Head of caudate nucleus (tissue), 42 donors: ENCODE measurements at places on chromosomes 5 and 9.

GRCh38 chr5:93117751-93118531 lies 463.1 kb downstream of the NR2F1-AS1 start:
- DNase-seq = no peak

GRCh38 chr9:105245891-105246161 lies 1.4 kb downstream of the SLC44A1 start:
- no peak for DNase-seq

DNA sequence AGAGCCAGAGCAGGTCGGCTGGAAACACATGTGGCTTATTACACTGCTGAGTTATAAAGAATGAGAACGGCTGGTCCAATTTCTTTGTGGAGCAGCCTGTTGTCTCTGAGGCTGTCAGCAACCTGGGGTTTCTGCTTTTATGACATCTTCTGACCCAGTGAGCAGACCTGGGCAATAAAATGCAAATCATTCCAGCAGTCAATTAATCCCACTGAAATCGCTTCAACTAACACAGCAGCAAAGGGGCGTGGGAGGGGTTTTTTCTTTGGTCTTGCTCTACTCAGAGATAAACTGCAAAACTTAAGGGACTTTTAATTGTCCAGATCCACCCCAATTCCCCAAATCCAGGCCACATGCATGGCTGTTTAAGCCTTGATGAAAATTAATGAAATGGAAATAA lies 215.7 kb downstream of the SLIT3 start:
- no peak for DNase-seq

GRCh38 chr5:72648480-72648879 lies 141.3 kb upstream of the ZNF366 start:
- no peak for DNase-seq

DNA sequence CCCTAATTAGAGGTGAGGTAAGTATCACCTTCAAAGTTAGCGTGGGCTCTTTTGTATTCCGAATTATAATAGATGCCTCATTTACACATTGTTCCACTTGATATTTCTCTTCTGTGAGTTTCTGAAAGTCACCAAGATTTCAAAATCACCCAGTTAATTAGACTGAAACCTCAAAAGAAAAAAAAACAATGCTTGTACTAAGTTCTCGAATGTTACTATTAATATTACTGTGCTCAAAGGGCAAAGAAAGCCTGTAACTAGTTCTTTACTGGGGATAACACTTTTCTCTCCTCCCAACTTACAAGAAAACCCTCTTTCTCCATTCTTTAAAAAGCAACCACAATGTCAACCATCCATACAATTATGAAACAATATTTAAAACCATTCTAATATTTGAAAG lies 98.5 kb downstream of the STRBP start:
- no peak for DNase-seq

- no peak for DNase-seq
Measured at GRCh38 chr9:79657891-79658290, 86.1 kb downstream of the TLE4 start.

GRCh38 chr9:108476574-108476973 lies 379.2 kb downstream of the ACTL7B start:
- DNase-seq = no peak

- no peak for DNase-seq
Measured at GRCh38 chr9:20552874-20553557, 69.3 kb downstream of the MLLT3 start.

- DNase-seq = peak; percentile 91
Measured at GRCh38 chr5:170315154-170315553, 17.6 kb upstream of the LCP2 start.

GRCh38 chr9:115104908-115105307 lies 13.0 kb downstream of the TNC start:
- no peak for DNase-seq

GRCh38 chr5:150763023-150763769 lies 4.4 kb upstream of the DCTN4 start:
- DNase-seq = no peak

DNA sequence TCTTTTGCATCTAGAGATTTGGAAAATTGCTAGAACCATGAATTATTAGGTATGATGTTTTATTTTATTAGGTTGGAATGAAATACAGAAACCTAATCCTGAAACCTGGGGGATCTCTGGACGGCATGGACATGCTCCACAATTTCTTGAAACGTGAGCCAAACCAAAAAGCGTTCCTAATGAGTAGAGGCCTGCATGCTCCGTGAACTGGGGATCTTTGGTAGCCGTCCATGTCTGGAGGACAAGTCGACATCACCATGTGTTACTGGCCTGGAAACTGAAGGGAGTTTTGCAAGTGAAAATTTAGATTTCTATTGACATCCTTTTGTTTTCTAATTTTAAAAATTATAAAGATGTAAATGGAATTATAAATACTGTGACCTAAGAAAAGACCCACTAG lies 100.7 kb downstream of the NLN start:
- no peak for DNase-seq

- DNase-seq = no peak
Measured at GRCh38 chr5:158301186-158301585, 442.2 kb upstream of the CLINT1 start.

DNA sequence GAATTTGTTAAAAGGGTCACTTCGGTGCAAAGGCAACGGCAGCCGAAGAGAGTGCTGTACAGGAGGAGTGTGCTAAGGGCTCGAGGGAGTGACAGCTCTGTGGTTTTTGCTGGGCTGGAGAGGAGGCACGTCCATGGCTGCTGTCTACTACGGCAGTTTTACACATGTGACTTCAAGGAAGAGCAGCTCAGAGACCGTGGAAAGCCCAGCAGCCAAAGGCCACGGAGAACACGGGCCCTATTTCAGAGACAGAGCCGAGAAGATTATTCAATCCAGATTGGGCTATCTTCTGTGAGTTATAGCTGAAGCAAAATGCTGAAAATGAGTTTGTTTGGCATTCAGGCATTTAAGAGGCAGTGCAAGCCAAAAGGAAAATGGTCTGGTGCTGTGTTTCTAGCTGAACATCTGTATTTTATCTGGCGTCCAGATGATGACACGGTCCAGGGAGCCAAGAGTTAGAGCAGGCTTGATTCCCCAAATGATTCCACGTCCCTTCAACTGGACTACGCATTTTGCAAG lies 96.4 kb downstream of the RFK start:
- DNase-seq = no peak

GRCh38 chr5:100270023-100270771 lies 265.0 kb upstream of the FAM174A start:
- DNase-seq = no peak

GRCh38 chr9:70428781-70429180 lies 14.3 kb upstream of the KLF9 start:
- no peak for DNase-seq

- no peak for DNase-seq
Measured at GRCh38 chr5:6744841-6745705, 31.8 kb downstream of the TENT4A start.

DNA sequence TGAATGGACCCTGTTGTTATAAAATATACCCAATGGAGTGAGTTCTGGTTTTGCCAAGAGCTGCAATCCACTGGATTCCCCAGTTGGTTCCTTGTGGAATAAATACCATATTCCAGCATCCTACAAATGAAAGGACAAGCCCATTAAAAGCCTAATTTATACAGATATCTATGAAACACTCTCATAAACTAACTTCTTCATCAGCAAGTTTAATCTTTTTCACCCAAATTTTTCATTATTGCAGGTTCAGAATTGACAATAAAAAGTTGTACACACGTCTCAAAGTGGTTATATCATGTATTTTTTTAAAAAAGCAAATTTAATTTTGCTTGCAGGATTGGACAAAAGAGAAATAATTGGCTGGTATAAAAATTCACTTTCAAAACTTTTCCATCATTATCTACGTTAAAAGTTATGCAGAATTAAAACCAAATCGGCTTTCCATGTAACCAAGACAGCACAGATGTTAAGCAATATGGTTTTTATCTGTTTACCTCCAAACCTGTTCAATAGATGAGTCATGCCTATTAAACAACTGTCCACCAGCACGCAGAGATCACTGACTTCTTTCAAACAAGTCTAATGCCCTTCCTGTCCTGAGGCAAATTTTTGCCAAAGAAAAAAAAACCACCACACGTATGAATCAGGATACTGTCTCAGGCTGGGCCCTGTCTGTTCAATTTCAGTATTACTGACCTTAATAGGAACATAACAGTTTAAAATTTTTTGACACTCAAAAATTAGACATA lies 42.5 kb downstream of the CEMIP2 start:
- no peak for DNase-seq

DNA sequence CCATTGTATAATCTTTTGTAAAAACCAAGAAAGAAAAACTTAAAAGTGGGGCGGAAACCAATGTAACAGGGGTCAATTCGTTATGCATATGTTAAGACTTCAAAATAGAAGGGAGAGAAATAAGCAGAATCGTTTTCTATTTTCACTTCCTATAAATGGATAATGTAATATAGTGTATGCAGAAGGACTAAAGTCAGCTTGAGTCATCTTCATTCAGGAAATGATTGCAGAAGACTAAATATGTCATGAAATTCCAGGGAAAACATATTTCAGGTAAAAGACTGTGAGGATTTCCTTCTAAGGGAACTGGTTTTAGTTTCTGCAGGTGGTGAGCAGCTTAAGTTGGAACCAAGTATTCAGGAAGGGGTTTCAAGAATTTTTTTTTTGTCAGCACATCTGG lies 753.3 kb downstream of the IRX1 start:
- DNase-seq = no peak

GRCh38 chr9:125476645-125477044 lies 215.0 kb downstream of the GAPVD1 start:
- DNase-seq = no peak
